Endodermal cell (in vitro differentiated cells): ENCODE measurements at places on chromosomes 5 and 9. TPM values are rescaled to one million over a fixed set of nuclear protein-coding genes. Genes with fewer than 3 reads are reported as not detected.

The GARIN3 gene
- not detected in 2 replicates for total RNA-seq

The SPINK1 gene
- total RNA-seq = not detected in 3 replicates

GRCh38 chr9:108113596-108113995 lies 624.0 kb upstream of the KLF4 start:
- no peak overlapping the region for H3K4me3 ChIP-seq
- no peaks in the 10 kb centered on the region for H3K36me3 ChIP-seq
- DNase-seq = no peak
- H3K27me3 ChIP-seq = no peaks in the 10 kb centered on the region

DNA sequence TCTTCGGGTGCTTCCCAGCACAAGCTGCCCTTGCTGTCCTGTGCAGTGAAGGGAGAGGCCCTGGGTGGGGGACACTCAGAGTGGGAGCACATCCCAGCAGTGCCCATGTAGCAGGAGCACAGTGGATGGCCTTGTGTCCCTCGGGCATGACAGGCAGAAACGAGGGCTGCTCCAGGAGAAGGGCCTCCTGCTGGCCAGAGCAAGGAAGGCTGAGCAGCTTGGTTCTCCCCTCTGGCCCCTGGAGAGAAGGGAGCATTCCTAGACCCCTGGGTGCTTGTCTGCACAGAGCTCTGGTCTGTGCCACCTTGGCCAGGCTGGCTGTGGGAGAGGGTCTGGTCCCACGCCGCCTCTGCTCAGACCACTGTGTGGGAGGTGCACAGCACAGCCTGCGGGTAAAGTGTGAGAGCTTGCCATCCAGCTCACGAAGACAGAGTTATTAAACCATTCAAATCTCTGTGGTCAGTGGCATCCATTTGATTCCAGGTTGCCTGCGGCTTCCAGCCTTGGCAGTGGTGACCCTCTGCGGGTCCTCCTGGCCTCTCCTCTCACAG lies 18.3 kb downstream of the FBXW5 start:
- H3K4me3 ChIP-seq = no peak overlapping the region
- DNase-seq = no peak
- no peaks in the 10 kb centered on the region for H3K4me1 ChIP-seq
- no peaks in the 10 kb centered on the region for H3K27me3 ChIP-seq

The NXNL2 gene
- 0.40 TPM in 1 of 3 replicates, not detected in the others for total RNA-seq

GRCh38 chr5:36734422-36734821 lies 128.0 kb downstream of the SLC1A3 start:
- H3K4me3 ChIP-seq = no peak overlapping the region
- no peak overlapping the region for H3K27ac ChIP-seq
- H3K4me1 ChIP-seq = no peaks in the 10 kb centered on the region
- DNase-seq = no peak
- peaks cover 21% of the 10 kb centered on the region for H3K27me3 ChIP-seq
- H3K36me3 ChIP-seq = no peaks in the 10 kb centered on the region

- no peak overlapping the region for H3K27ac ChIP-seq
- no peak for DNase-seq
- no peaks in the 10 kb centered on the region for H3K27me3 ChIP-seq
- H3K36me3 ChIP-seq = no peaks in the 10 kb centered on the region
Observed at GRCh38 chr5:50300878-50301277, 140.2 kb downstream of the EMB start.

DNA sequence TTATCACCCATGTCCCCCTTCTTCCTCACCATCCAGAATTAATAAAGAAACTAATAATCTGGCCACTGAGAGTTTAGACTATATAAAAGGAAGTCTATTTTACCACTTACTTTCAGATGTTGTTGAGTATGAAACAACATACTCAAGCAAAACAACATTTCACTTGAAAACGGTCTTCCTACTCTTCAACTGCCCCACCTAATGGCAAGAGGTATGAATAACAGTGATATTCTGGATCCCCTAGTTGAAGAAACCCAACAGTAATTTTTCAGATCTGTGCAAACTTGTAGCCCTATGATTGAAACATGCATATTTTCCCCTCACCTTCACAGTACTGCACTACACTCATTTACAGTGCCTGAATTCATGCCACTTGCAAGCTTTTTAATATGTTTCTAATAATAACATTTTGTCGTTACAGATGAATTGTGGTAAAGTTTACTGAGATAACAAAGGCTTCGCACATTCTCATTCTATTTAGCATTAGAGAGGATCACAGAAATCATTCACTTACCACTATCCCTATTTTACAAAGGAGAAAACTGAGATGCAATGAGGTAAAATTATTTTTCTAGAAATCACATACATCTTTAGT lies 267.9 kb upstream of the PDE4D start:
- H3K4me1 ChIP-seq = no peaks in the 10 kb centered on the region
- DNase-seq = no peak
- H3K36me3 ChIP-seq = no peaks in the 10 kb centered on the region
- H3K27me3 ChIP-seq = no peaks in the 10 kb centered on the region
- no peak overlapping the region for H3K4me3 ChIP-seq

The PCDHGB7 gene
- total RNA-seq = 12.0 and 15.3 TPM in 2 replicates

GRCh38 chr5:41925555-41925951 lies 472 bp downstream of the FBXO4 start:
- no peaks in the 10 kb centered on the region for H3K4me1 ChIP-seq
- peaks cover 20% of the 10 kb centered on the region for H3K36me3 ChIP-seq

DNA sequence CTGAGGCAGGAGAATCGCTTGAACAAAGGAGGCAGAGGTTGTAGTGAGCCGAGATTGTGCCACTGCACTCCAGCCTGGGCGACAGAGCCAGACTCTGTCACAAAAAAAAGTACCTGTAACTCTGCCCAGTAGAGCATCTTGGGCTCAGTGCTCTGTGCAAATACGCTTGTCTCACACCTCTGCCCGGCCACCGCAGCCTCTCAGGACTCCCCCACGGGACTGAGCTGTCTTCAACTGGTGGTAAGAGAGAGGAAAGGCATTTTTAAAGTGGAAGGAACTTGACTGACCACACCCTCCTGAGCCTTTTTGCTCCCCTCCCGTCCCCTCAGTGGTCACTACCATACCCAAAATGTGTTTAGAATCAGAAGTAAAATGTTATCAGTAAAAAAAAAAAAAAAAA lies 174.3 kb upstream of the PIK3R1 start:
- no peak overlapping the region for H3K4me3 ChIP-seq
- H3K36me3 ChIP-seq = no peaks in the 10 kb centered on the region
- no peak overlapping the region for H3K27ac ChIP-seq
- H3K27me3 ChIP-seq = no peaks in the 10 kb centered on the region

The ZBTB34 gene
- total RNA-seq = 18.8 and 19.7 TPM in 2 replicates

The SLC34A1 gene
- not detected in 3 replicates for total RNA-seq

The CDC20B gene
- 0.16 to 0.20 TPM in 2 of 3 replicates, not detected in the other for total RNA-seq

The FTMT gene
- total RNA-seq = not detected in 2 replicates

The KIF4B gene
- total RNA-seq = 0.14 TPM in 1 of 2 replicates, not detected in the other

The INSL4 gene
- not detected in 3 replicates for total RNA-seq

DNA sequence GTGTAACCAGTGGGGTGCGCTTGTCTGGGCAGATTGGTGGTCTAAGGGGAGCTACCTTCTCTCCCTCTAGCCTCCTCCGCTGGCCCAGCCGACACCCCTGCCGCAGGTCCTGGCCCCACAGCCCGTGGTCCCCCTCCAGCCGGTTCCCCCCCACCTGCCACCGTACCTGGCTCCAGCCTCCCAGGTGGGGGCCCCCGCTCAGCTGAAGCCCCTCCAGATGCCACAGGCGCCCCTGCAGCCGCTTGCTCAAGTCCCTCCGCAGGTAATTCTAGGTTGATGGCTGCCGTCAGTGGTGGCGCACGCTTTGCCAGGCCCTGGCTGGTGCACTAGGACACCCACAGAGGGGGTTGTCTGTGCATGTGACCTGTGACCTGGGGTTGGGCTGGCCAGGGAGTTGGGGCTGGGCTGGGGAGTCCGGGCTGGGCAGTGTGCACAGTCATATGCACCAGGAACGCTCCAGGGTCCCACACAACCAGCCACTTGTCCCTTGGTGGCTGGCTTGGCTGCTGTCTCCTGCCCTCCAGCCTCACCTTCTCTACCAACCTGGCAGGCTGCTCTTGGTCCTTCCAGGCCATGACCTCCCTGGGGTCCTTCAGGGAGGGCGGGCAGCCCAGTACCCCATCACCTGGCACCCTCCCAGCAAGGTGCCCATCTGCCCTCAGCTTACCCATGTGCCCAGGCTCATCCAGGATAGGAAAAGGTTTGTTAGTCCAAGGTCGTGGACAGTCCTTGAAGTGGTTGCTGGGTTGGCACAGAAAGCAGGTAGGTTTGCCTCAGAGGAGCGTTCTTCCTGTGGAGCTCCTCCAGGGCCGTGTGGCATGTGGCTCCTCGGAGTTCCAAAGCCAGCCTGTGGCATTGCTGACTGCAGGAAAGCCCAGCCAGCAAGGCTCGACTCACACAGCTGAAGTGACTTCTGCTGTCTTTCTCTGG lies 73.2 kb downstream of the WNK2 start:
- no peak overlapping the region for H3K4me3 ChIP-seq
- H3K27ac ChIP-seq = no peak overlapping the region
- H3K36me3 ChIP-seq = no peaks in the 10 kb centered on the region
- peak; percentile 38 for DNase-seq
- H3K27me3 ChIP-seq = no peaks in the 10 kb centered on the region
- H3K4me1 ChIP-seq = no peaks in the 10 kb centered on the region

The OSTF1 gene
- total RNA-seq = 19.1 and 20.5 TPM in 2 replicates

- DNase-seq = peak; percentile 46
- no peaks in the 10 kb centered on the region for H3K36me3 ChIP-seq
- no peaks in the 10 kb centered on the region for H3K4me1 ChIP-seq
- no peak overlapping the region for H3K4me3 ChIP-seq
Observed at GRCh38 chr9:114549697-114550330, 37.8 kb upstream of the ATP6V1G1 start.

DNA sequence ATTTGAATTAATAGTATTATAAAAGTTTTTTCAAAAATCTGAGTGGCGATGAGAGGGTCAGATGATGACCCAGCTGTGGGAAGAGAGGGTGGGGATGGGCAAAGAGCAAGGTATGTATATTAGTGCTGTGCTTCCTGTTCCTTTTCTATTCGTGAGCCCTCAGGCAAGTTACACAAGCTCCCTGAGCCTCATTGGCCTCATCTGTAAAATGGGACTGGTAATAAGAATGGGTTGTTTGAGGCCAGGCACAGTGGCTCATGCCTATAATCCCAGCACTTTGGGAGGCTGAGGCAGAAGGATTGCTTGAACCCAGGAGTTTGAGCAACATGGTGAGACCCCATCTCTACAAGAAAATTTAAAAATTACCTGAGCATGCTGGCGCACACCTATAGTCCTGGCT lies 24.0 kb upstream of the MLANA start:
- H3K27ac ChIP-seq = no peak overlapping the region
- H3K4me3 ChIP-seq = no peak overlapping the region
- DNase-seq = no peak
- no peaks in the 10 kb centered on the region for H3K27me3 ChIP-seq

DNA sequence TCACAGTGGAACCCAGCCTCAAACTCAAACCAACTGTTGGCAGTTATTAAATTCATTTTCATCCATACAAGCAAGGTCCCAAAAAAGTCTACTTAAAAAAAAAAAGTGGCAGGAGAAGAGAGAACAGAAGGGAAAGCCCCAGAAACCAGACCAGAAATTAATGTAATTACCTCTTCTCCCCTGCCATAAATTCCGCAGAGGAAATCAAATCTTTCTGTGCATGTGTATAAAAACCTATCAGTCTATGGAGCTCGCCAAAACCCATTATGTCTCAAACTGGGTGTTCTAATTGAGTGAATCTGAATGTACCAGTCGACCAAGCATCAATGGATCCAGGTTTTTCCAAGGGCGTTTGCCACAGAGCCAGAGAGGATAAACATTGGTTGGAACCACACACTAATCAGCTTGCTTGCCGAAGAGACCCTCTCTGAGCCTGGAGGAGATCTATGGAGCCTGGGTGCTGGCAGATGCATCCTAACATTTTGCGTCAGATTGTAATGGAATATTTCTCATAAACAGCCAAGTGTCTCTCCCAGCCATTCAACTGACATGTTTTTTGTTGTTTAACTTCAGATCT lies 7.9 kb upstream of the HAND1 start:
- DNase-seq = peak; percentile 41
- no peak overlapping the region for H3K27ac ChIP-seq
- peaks cover 3% of the 10 kb centered on the region for H3K4me1 ChIP-seq
- H3K36me3 ChIP-seq = no peaks in the 10 kb centered on the region
- H3K4me3 ChIP-seq = no peak overlapping the region

DNA sequence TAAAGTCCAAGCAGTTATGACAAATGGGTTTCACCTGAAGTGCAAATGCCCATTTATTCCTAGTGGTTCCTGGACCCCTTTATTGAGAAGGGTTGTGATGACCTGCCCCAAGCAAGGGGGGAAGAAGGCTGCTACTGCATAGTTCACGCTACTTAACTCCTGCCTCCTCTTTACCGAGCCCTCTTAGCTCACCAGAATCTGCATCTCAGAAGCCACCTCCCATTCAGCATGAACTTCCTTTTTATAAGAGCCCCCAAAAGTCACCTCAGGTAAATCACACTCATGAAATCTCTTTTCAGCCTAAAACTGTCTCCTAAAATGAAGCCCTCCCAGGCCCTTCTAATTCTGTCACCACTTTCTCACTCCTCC lies 26.6 kb upstream of the C9orf72 start:
- no peak for DNase-seq
- H3K36me3 ChIP-seq = no peaks in the 10 kb centered on the region
- H3K4me1 ChIP-seq = no peaks in the 10 kb centered on the region
- no peak overlapping the region for H3K4me3 ChIP-seq
- no peaks in the 10 kb centered on the region for H3K27me3 ChIP-seq

DNA sequence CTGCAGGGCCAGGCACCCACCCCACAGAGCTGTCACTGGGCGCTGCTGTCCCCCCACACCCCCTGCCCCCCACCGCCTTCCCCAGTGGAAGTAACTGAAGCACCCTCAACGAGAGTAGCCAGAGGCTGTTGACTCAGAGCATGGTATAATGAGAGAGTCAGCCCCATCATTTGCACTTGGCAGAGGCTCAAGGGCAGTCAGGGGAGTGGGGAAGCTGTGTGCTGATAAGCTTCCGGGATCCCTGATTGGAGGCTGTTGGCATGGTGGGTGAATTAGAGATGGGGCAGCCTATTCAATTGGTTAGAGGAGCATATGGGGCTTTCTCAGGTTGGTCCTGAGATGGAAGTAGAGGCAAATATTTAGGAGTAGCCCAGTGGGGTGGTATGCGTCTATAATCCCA lies 77.1 kb upstream of the GOLM1 start:
- no peaks in the 10 kb centered on the region for H3K4me1 ChIP-seq
- no peak overlapping the region for H3K4me3 ChIP-seq
- H3K27ac ChIP-seq = no peak overlapping the region
- no peak for DNase-seq
- H3K36me3 ChIP-seq = no peaks in the 10 kb centered on the region
- no peaks in the 10 kb centered on the region for H3K27me3 ChIP-seq

The CAMK4 gene
- 2.8 and 3.7 TPM in 2 replicates for total RNA-seq

The TMEM174 gene
- total RNA-seq = not detected in 3 replicates

The RUFY1 gene
- total RNA-seq = 62.1 to 74.0 TPM (median 62.7 TPM) in 3 replicates
